ENCODE measurements at places on chromosomes 2 and 18. TPM values are rescaled to one million over a fixed set of nuclear protein-coding genes. Genes with fewer than 3 reads are reported as not detected.

- no peak for DNase-seq
These were observed 108.0 kb downstream of the CEP192 start for GRCh38 chr18:13099113-13099512.

DNA sequence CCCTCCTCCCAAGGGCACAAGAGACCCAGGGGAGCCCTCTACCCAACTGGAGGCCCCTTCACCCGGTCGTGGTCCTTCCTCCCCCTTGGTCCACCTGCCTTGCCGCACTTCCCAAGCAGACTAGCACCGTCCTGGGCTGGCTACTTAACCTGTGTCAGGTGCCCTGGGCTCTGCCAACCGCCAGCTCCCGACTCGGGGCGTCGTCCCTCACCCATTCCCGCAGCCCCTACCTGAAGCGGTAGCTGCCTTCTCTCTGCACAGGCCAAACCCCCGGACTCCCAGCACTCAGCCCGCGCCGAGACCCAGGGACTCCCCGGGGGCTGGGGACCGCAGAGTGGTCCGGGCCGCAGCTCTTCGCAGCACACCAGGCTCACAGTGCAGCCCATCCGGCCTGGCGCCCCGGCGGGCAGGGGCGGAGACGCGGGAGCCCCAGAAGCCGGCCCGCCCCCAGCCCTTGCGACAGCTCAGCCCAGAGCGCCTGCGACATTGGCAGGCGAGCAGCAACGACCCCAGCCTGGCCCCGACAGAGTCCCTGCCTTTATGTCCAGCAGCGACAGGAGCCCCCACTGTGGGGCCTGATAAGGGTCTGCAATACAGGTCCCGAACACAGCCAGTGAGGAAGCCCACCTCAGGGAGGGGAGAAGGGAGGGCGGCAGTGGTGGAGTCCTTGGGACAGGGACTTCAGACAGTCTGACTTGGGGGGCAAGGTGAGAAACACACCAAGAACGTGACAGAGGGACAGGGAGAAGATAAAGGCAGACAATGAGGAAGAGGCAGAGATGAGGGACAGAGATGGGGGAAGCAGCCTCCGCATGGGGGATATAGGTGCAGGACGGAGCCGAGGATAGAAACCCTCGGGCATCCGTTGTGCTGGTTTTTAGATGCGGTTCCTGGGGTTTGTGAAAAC lies 31.0 kb upstream of the TNS1 start:
- no peak for DNase-seq

DNA sequence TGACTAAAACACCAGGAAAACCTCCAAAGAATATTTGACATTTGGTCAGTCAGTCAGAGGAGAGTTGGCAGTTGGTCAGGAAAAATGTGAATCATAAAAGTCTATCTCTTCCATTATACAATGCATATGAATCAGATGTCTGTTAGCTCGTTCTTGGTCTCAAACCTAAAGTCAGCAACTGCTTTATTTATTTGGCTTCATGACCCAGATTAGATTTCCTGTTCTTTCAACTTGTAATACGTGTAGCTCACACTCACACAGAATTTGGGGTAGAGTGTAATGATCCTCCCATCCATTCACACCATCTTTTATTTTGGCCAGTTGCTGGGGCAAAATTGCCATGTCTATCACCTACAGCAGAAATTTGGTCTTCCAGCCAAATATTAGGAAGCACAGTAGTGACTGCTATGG lies 81.9 kb upstream of the COL5A2 start:
- no peak for DNase-seq

GRCh38 chr2:16069933-16070647 lies 129.7 kb downstream of the MYCN start:
- no peak for DNase-seq

GRCh38 chr2:178873912-178874311 lies 66.7 kb upstream of the TTN start:
- no peak for DNase-seq

DNA sequence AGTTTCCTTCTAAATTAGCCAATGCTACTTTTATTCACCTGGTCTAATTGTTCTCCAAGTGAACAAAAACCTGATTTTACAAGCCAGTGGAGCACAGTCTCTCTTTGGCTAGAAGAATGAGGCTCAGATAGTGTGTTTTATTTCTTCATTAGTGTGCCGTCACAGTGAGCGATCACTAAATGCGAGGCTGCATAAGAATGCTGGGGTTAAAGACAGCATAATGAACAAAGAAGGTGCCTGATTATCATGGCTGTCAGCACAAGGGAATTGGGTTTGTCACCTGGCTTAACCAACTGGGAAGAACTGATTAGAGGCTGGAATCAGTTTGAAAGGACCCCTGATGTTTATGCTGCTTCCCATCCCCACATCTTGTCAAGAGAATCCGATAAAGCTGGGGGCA lies 76.4 kb downstream of the EPHA4 start:
- no peak for DNase-seq

C1QL2 gene
- not detected for total RNA-seq

BCL2 gene
- total RNA-seq, result 45.0 TPM

DNA sequence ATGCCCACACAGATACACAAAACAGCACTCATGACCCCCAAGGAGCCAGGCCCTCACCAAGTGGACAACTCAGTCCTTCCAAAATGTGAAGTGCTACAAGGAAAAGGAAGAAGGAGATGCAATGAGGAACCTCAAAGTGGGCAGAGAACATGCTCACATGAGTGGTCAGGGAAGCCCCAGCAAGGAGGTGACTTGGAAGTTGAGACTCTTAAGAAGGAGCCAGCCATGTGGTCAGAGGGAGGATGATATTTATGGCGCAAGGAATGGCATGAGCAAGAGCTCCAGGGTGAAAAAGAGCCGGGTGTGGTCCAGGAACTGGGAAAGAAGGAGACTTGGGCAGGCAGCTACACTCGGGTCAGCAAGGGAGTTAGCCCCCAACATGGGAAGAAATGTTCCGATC lies 30.0 kb upstream of the KLHL29 start:
- no peak for DNase-seq

SKA1 gene
- total RNA-seq, result 5.4 TPM

GRCh38 chr2:128435576-128436478 lies 117.2 kb upstream of the HS6ST1 start:
- no peak for DNase-seq

GALNT5 gene
- total RNA-seq, result 0.05 TPM

DNA sequence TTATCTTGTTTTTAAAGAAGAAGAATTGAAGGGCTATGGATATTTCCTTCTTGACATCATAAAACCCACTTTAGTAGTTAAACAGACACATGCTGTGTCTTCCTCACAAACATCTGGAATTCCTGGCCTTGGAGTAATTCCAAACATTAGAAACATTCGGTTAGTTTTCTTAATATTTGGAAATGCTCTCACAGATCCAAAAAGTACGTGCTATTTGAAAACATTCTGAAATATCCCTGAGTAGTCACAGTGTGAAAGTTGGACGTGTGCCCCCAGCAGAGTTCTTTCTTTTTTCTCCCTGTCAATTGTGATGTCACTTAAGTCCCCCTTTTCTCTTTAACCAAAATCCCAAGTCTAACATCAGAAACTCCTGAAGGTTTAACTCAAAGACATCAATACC lies 91.3 kb downstream of the ANTXR1 start:
- no peak for DNase-seq

TMEM37 gene
- total RNA-seq, result 0.27 TPM

- no peak for DNase-seq
These were observed 60.0 kb upstream of the TEX51 start for GRCh38 chr2:126838716-126838985.

DNA sequence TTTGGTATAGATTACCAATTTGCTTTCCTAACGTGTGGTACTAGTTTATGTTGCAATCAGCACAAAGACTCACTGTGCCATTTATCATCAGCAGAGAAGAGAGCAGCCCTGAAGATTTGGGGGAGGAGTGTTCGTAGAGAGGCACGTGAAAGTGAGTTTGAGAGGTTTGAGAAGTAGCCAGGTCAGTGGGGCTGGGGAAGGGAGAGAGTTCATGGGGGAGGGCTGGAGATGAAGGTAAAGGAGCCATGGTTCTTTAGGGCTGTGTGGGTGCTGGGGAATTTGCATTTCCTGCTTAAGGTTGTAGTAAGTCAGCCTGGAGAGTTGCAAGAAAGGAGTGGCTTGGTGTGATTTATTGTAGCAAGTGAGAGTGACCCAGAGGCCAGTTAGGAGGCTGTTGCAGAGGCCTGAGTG lies 172.1 kb downstream of the NEDD4L start:
- DNase-seq, result no peak

DNA sequence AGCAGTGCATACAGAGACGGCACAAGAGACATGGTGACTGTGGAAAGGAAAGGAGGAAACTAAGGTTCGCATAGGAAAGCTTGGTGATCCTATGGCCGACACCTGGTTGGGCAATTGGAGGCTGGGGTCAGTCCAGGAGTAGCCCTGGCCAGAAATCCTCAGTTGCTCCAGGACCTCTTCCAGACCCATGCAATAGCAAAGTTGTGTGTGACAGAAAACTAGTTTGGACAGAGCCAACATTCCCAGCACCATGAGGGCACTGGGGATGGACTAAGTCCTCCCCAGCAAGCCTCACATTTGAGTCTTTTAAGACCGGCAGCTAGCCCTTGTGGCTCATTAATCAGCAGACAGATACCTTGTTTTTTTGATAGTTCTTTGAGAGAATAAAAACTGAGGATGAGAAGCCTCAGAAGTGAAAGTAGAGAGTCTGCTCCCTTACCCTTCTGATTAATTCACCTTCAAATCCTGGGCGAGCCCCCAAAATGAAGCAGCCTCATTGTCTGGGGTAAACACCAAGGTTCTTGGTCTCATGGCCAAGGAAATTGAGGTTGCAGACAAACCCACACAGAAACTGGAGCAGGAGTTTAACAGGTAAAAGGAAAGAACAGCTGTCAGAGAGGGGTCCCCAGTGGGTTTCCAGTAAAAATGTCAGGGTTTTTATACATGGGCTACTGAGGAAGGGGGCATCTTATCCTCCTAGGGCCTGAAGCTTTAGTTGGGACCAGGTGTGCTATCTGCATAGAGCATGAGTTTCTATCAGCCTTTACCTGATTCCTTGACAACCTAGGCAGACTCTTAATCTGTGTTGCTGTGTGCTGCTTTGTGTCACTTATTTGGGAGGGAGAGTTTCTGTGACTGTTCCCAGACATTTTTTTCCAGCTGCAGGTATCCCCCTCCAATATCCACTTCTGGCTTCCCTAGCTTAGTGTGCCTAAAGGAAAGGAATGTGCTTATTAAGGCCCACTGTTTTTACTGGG lies 39.1 kb downstream of the STK17B start:
- peak; percentile 60 for DNase-seq

DNA sequence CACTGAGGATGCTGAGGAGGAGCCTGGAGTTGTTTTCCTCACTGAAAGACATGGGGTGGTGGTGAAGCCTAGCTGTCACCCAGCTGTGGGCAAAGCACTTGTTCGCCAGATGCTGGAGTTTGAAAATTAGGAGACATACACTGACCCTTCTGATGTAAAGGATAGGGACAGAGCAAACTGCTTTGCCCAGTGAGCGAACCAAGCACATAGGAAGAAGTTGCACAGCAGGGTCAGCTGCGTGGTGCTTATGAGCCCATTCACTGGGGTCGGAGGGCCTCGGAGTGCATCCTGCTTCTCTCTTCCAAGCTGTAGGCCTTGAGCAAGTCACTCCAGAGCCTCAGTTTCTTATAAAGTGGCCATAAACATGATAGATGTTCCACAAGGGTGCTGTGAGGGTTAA lies 50.9 kb downstream of the HK2 start:
- no peak for DNase-seq
